GM13977 (cell line): ENCODE measurements at places on chromosomes 13 and 19.
A peak's percentile ranks its signal among the peaks of the same experiment; 100 is the strongest.

- DNase-seq, result no peak
Measured at GRCh38 chr19:18685597-18686190, 2.2 kb downstream of the CRTC1 start.

DNA sequence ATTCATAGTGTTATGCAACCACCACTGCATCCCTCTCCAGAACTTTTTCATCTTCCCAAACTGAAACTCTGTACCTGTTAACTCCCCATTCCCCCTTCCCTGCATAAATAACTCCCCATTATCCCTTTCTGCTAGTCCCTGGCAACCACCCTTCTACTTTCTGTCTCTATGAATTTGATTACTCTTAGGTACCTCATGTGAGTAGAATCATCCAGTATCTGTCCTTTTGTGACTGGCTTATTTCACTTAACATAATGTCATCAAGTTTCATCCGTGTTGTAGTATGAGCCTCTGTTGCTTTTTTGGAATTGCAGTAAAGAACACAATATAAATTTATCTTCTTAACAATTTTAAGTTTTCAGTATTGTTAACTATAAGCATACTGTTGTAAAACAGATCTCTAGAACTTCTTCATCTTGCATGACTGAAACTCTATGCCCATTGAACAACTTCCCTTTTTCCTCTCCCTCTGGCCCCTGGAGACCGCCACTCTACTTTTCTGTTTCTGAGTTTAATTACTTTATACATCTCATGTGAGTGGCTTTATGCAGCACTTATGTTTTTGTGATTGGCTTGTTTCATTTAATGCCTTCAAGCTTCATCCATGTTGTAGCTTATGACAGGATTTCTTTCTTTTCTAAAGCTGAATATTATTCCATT lies 87.3 kb upstream of the ABCC4 start:
- DNase-seq, result no peak

GRCh38 chr19:40378509-40378908 lies 11.5 kb downstream of the HIPK4 start:
- DNase-seq, result no peak

DNA sequence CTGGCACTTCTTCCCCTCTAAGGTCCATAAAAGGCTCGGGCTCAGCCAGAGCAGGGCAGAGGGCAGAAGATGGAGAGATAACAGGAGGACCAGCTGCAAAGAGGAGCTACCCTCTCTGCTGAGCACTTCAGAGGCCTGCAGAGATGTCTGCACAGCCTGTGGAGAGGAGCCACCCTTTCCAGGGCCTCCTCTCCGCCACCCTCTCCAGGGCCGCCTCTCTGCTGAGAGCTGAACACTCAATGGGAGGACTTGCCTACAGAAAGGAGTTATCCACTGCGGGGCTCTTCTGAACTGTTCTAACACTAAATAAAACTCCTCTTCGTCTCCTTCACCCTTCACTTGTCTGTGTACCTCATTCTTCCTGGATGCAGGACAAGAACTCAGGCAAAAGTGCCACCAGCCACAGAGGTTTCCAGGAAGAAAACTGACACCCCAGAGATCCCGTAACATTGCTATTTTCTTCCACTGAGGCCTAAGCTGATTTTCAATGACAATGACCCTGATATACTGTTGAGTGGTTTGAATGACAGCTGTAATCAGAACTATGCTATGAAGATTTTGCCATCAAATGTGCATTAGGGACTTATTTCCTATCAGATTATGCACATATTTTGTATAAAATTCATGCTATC lies 16.2 kb upstream of the TSC22D1 start:
- no peak for DNase-seq

- DNase-seq, result no peak
Measured at GRCh38 chr13:46666727-46667456, 113.9 kb downstream of the LRCH1 start.

DNA sequence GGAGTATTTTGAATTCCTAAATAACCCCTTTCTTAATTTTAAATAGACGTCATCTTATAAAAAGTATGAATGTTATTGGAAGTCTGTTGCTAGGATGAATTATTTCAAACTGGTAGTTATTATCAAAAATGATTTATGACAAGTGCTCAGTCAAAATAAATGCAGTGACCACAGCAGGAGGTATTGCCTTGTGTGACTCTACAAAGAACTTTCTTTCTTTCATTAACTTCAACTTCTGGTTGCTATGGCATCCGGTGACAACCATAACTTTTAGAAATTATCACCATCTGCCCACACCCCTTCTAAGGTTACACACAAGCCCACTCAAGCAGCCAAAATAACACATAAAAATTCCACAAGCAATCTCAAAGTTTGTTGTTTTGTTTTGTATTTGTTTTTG lies 189.9 kb downstream of the DACH1 start:
- DNase-seq, result no peak

DNA sequence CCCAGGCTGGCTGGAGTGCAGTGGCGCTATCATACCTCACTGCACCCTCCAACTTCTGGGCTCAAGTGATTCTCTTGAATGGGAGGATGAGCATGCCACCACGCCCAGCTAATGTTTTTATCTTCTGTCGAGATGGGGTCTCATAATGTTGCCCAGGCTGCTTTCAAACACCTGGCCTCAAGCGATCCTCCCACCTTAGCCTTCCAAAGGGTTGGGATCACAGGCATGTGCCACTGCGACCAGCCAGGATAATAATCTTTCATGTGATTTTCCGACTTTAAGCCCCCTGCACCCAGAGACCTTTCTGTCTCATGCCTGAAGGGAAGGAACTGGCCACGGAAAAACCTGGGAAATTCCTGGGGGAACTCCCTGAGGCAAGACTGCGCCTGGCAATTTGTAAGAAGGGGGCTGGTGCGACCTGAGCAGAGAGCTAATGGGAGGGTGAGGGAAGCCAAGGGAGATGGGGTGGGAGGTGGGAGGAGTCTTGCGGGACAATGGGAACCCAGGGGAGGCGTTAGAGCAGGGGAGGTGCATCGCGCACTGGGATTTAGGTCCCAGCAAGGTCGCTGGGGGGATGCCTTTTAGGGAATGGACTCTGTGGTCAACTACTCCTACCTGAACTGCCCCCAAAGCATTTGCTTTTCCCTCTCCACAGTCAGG lies 1.2 kb upstream of the CCDC124 start:
- peak; percentile 12 for DNase-seq

DNA sequence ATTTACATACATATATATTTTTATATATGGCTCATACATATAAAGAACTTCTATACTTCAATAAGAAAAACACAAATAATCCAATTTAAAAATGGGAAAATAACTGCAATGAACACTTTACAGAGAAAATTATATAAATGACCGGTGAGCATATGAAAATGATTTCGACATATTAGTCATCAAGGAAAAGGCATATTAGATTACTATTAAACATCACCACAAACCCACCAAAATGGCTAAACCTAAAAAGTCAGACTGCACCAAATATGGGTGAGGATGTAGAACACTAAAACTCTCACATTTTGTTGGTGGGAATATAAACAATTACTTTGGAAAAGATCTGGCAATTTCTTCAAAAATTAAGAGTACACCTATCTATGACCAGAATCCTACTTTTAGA lies 316.2 kb downstream of the ENOX1 start:
- no peak for DNase-seq

DNA sequence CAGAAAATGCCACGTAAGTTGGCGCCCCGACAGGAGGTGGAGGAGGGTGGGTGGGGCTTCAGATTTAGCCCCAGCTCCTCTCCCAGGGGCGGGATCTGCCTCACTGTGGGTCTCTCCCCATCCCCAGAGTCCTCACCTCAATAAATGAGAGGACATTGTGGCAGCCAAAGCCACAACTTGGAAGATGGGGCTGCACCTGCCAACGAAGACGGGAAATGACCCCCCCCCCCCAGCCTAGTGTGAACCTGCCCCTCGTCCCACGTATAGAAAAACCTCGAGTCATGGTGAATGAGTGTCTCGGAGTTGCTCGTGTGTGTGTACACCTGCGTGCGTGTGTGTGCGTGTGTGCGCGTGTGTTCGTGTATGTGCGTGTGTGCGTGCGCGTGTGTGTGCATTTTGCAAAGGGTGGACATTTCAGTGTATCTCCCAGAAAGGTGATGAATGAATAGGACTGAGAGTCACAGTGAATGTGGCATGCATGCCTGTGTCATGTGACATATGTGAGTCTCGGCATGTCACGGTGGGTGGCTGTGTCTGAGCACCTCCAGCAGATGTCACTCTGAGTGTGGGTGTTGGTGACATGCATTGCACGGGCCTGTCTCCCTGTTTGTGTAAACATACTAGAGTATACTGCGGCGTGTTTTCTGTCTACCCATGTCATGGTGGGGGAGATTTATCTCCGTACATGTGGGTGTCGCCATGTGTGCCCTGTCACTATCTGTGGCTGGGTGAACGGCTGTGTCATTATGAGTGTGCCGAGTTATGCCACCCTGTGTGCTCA lies 1.5 kb upstream of the TRAPPC5 start:
- peak; percentile 81 for DNase-seq

- DNase-seq, result no peak
Measured at GRCh38 chr19:3443840-3444694, 36.3 kb downstream of the SMIM24 start.

GRCh38 chr19:45781214-45782161 lies 802 bp downstream of the DMPK start:
- no peak for DNase-seq

DNA sequence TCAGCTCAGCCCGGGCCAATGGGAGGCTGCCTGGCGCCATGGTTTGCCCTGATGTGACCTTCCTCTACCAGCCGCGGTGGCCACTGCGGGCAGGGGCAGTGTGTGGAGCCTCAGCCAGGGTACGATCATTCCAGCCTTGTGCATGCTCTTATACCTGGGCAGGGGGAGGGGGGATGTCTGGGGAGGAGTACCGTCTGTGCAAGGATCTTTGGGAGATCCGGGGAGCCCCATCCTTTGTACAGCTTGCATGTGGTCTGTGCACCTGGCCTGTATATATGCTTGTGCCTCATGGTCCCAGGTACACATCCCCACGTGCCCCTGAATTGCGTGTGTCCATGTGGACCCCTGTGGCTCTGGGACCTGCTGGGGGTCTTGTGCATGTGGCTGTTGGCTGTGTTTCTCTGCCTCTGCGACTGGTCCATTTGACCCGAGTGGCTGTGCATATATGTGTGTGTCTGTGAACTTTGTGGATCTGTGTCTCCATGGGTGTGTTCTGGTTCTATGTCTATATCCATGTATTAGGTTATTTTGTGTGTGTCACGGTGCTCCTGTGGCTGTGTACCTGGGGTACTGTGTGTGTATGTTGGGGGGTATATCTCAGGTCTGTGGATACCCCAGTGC lies 12.8 kb upstream of the NANOS3 start:
- no peak for DNase-seq

- peak; percentile 14 for DNase-seq
Measured at GRCh38 chr13:48094404-48094780, 512 bp downstream of the MED4 start.

DNA sequence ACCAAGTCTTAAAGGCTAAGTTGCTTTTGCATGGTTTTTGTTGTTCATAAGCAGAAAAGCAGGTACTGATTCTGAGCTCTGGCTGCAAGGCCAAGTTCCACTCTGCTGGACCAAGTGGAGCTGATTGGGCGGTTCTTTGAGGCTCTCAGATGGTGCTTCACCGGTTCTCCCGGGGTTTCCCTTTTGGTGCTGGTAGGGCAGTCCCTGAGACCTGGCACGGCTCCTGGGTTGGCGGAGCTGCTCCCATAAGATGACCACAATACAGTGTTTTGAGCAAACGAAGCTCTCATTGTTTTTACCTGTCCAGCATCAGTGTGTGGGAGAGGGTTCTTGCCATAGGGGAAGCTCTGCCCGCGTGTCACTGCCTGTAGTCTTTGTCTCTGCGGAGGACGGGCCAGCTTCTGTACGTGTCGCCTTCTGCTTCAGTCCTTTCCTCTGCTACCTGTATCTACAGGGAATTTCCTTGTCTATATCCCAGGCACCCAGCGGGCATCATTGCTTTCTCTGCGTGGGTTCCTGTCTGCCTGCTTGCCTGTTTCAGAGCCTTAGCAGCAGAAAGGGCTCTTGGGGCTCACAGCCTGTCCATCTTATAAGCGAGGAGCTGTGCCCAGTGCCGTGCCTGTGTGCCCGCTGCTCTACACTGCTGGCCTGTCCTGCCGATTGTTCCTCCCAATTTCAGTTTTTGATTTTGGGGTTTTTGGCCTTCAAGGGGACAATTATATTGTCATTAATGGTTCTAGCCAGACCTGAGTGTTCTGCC lies 2.3 kb downstream of the U2AF2 start:
- DNase-seq, result no peak

- DNase-seq, result no peak
Measured at GRCh38 chr19:2806736-2807378, 12.8 kb upstream of the ZNF554 start.

GRCh38 chr19:39251846-39252245 lies 3.2 kb upstream of the IFNL4 start:
- no peak for DNase-seq

- no peak for DNase-seq
Measured at GRCh38 chr19:5593343-5594255, 25.8 kb upstream of the TINCR start.

GRCh38 chr13:19239114-19239860 lies 57.7 kb upstream of the TUBA3C start:
- DNase-seq, result no peak

DNA sequence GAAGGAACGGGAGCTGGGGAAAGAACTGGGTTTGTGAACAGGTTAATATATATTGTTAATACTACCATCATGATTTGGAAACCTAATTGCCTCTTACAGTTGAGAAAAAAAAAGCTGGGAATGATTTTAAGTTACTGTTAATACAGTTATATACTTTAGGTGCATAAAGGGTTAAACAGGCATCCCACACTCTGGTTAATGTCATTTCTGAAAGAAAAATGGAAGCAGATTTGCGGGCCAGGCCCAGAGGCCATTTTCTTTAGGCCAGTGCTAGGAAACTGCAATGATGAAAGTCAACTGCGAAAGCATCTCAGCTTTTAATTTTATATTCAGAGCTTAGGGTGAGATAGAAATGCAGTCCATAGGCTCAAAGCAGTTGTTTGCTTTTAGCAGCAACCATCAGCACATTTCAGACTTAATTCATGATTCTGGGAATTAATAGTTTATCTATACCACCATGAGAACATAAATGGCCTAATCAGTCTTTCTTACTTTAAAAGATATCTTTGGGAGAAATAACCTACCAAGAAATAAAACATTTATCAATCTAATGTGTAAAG lies 592.8 kb downstream of the GPC6 start:
- no peak for DNase-seq

DNA sequence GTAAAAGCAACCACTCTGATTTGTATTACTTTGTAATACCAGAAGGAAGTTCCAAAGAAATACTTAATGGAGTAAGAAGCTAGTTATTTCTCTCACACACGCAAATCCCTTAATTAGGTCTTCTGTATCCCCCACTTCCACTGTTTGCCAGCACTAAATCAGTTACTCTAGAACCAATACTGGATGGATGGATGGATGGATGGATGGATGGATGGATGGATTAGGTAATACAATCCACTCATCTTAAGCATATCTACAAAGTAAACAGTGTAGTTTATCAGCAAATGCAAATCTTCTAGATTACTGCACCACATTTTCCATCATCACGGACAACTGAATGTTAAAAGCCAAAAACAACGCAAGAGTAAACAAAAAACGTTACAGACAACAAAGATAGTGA lies 5.2 kb upstream of the EFNB2 start:
- no peak for DNase-seq

DNA sequence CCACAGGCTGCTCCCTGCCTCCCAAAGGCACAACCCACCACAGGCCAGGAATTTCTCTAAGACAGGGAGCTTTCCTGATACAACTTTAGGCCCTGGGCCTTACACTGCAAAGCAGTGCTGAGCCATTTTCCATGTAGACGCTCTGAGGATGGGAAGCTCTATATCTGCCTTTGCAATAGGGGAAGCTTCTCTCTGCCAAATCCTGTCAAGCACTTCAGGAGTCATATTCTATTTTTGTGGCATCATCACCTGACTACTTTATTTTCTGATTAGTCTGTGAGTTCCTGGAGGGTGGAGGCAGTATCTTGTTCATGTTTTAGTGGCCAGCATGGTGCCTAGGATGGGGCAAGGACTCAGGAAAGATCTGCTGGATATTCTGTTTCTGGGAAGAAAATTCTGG lies 382.0 kb downstream of the ZNF536 start:
- DNase-seq, result no peak
